ENCODE measurements at places on chromosomes 3 and 15.

GRCh38 chr3:46851364-46852333 is 11.6 kb downstream of the MYL3 start:
- DNase-seq = peak; percentile 39

DNA sequence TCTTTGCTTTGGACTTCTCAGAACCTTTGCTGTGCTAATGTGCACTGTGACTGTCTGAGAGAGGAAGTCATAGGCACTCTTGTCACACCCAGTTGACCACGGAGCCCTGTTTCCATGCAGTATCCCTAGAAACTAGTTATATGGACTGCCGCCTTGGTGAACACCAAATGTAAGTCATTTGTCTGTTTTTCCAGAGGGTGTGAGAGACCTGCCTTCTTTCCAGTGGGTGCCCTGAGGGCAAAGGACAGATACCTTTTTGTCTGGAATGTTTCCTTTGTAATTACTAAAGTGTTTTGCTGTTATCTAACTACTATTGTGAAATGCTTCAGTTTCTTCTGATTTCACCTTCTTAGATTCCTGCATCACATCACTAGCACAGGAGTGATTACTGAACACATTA is 91.8 kb downstream of the LARS2 start:
- DNase-seq = no peak

DNA sequence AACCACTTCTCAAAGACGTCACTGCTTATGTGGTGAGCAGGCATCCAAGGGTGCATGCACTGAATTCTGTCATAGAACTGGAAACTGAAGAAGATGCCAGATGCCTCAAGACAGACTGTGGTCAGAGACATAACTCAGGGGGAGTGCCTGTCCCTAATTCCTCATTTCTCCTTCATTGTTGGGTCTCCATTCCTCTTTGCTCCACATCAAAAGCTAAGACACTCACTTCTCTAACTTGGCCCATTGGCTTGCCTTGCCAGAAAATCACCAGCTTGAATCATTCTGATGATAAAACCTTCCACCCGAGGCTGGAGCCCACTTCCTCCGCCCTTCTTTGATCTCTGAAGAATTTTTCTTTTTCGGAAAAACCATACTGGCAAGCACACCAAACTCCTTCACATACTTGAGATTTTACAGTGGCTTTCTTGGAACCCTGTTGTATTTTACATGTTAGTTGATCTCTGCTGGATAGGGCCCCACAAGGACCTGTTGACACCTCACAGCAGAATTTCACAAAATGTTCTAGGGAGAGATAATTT is 69.9 kb downstream of the COL8A1 start:
- no peak for DNase-seq

DNA sequence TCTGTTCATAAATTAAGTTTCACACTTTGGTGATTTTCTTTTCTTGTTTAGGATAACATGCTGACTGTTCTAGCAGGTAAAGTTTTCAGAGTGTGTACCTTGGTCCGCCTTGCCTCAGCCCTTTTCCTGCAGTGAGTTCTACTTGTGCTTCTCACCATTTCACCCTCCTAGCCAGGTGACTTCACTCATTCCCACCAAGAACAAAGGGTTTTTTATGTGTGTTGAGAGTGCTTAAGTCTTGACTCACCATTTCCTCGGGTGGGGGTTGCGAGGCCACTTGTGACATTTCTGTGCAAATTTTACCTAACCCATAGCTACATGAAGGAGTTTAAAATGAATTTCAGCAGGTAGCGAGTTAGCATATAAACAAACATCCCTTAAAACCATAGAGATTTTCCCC is 81.4 kb downstream of the C3orf38 start:
- no peak for DNase-seq

DNA sequence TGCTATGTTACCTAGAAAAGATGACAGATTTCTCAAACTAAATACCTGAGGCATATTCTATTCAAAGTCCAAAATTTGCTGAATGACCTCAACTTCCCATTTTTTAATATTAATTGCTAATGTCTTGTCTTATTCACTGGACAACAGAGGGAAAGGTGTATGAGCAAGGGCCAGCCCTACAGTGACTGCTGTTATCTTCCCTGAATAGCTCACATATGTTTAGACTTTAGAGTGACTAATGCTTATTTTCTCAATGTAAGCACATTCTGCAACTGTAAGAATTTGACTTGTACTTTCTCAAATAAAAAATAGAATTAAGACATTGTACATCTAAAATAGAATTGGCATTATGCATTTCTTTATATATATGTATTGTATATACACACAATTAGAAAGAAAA is 26.5 kb upstream of the AADACL2 start:
- DNase-seq = no peak
